ENCODE measurements at places on chromosomes 4 and X. TPM values are rescaled to one million over a fixed set of nuclear protein-coding genes. Genes with fewer than 3 reads are reported as not detected.

AFM gene
- total RNA-seq, result not detected

F8 gene
- 17.3 TPM for total RNA-seq

RASL11B gene
- total RNA-seq, result 0.67 TPM

PAK3 gene
- total RNA-seq, result 44.5 TPM

TXLNG gene
- total RNA-seq, result 17.9 TPM
